ENCODE measurements at places on chromosomes 16 and 17. TPM values are rescaled to one million over a fixed set of nuclear protein-coding genes. Genes with fewer than 3 reads are reported as not detected.

- no peak for DNase-seq
Measured at GRCh38 chr16:50688867-50689266, 4.5 kb upstream of the NOD2 start.

DNA sequence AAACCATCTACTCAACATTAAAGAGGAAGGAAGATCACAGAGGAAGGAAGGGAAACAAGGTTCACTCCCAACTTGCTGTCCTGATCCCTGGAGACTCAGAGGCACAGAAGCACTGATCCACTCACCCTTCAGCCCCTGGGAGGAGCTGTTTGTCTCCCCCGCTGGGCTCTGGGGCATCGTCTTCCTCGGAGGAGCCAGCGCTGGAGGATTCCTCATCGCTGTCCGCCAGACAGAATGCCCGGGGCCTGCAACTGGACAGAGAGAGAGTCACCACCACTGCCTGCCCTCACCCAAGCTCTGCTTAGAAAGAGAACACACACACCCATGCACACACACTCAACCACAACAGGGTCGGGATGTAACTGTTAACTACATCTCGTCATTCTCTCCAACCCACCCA is 24.8 kb upstream of the ERN1 start:
- no peak for DNase-seq

- no peak for DNase-seq
Measured at GRCh38 chr17:30251931-30252330, 16.4 kb upstream of the SLC6A4 start.

PPY gene
- total RNA-seq, result not detected

- DNase-seq, result no peak
Measured at GRCh38 chr16:85256190-85256739, 144.0 kb upstream of the CIBAR2 start.

GRCh38 chr16:73154063-73154870 is 106.3 kb upstream of the ZFHX3 start:
- DNase-seq, result no peak

CBFA2T3 gene
- total RNA-seq, result 12.6 TPM

- DNase-seq, result no peak
Measured at GRCh38 chr17:61408151-61409041, 8.8 kb downstream of the TBX2 start.

STX8 gene
- total RNA-seq, result 86.9 TPM

- DNase-seq, result no peak
Measured at GRCh38 chr17:73900516-73900915, 256.3 kb upstream of the SDK2 start.

CEP112 gene
- 17.8 TPM for total RNA-seq

- DNase-seq, result no peak
Measured at GRCh38 chr16:79498928-79499327, 101.6 kb downstream of the MAF start.

TRIM47 gene
- total RNA-seq, result 21.0 TPM

- no peak for DNase-seq
Measured at GRCh38 chr16:64983963-64984362, 137.9 kb downstream of the CDH11 start.

DNA sequence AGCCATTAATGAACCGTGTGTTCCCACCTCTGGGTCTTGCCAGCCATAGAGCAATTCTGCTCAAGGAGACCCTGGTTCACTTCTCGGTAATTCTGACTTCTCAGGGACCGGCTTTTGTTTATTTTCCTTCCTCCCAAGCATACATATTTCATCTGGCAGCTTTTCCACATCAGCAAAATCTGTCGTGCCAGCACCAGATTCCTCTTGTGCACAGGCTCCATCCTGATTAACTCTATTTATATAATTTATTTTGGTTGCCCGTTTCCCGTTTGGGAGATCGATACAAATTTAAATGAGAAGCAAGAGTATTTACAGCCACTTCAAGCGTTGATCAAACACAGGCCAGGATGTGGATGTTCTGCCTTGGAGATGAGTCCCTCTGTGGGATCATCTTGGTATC is 161.9 kb upstream of the XYLT1 start:
- DNase-seq, result no peak

DNA sequence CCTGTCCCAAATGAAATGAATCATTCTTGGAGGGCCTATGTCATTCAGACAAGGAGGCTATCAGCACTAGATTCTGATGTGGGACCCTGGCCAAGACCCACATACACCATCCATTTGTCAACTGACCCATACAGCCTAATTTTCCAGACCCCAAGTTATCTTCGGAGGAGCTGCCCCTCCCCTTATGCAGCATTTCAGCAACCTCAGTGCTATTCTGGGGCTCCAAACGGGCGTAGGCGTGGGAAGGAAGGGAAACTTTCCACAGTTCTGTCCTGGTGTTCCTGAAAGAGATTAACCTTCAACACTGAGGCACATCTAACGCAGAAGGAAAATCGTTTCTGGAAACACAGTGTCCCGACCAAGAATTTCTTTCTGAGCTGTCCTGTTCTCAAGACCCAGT is 86.7 kb downstream of the MYH11 start:
- no peak for DNase-seq

IL21R gene
- 0.25 TPM for total RNA-seq

- peak; percentile 49 for DNase-seq
Measured at GRCh38 chr17:73156166-73156840, 8.5 kb upstream of the SSTR2 start.

GRCh38 chr16:19382887-19383816 is 34.5 kb upstream of the TMC5 start:
- no peak for DNase-seq

CMTM3 gene
- total RNA-seq, result 50.8 TPM

DNA sequence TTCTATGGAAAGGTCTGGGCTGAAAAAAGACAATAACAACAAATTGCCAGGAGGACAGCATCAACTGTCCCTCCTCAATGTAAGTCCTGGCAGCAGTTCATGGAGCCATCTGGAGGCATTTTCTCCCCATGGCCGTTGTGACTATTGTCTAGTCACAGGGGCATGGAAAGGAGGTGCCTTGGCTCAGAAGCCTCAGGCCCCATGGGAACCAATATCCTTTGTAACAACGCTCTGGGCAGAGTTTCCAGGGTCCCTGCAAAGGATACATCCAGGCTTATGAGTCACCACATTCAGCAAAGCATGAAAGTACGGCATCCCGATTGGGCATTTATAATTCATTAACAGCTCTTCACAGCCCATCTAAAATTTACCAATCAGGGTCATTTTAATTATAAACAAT is 85.2 kb downstream of the GLG1 start:
- no peak for DNase-seq

GRCh38 chr17:50188531-50188920 is 12.9 kb downstream of the COL1A1 start:
- no peak for DNase-seq

PRR15L gene
- total RNA-seq, result not detected

- DNase-seq, result no peak
Measured at GRCh38 chr16:79286646-79287423, 313.7 kb downstream of the MAF start.

DNA sequence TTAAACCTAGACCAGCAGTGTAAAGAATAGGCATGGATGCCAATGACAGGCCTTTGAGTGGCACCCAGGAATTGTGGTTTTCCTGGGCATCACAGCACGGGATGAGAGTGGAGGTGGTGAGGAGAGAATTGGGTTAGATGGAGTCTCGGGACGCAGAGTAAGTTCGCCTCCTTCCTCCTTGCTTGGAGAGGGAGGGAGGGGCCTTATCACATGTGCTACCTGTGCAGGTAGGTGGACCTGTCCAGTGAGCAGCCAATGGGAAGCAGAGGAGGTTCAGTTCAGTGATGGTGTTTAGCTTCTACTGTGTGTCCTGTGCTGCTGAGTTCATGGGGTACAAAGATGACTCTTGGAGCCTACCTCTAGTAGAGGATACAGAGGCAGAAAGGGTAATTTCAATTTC is 14.9 kb downstream of the YPEL2 start:
- DNase-seq, result no peak

CCL13 gene
- 1.4 TPM for total RNA-seq

GRCh38 chr16:2963723-2964474 is at the start of gene KREMEN2:
Gene KREMEN2, plus strand, starts transcription at chr16:2964275. Its CDS starts 246 bp downstream, at chr16:2964521.
- no peak for DNase-seq

- DNase-seq, result no peak
Measured at GRCh38 chr17:82188001-82188961, 24.4 kb downstream of the CCDC57 start.

ITGAD gene
- 0.36 TPM for total RNA-seq

GRCh38 chr16:88962478-88963152 is 14.4 kb downstream of the CBFA2T3 start:
- DNase-seq, result no peak

DNA sequence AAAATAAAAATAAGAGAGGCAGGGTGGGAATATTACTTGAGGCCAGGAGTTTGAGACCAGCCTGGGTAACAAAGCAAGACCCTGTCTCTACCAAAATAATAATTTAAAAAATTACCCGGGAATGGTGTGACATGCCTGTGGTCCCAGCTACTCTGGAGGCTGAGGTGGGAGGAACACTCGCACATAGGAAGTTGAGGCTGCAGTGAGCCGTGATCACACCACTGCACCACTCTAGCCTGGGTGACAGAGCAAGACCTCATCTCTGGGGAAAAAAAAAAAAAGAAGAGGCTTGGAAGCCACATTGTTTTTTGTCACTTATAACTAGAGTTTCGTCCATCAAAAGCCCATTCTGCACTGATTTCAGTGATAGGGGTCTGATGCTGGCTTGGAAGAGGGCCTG is 3.3 kb upstream of the TMEM235 start:
- no peak for DNase-seq

KCNH6 gene
- total RNA-seq, result not detected

- no peak for DNase-seq
Measured at GRCh38 chr17:19242323-19242722, 5.2 kb downstream of the EPN2 start.

DNA sequence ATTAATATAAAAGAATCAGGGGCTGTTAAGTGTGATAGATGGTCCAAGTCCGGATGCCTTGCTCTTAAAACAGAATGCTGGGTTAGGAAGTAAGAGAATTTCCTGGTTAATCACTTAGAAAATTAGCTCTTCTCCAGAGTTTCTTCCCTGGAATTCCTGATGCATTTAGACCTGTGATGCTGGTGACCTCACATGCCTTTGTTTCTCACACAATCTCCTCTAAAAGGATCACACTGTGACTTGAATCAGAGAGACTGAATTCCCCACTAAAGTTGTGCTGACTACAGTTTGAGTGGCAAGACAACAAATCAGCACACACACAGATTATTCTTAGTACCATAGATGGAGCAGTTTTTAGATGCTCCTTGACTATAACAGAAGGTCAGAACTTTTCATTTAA is 4.4 kb upstream of the RNF43 start:
- no peak for DNase-seq

DNA sequence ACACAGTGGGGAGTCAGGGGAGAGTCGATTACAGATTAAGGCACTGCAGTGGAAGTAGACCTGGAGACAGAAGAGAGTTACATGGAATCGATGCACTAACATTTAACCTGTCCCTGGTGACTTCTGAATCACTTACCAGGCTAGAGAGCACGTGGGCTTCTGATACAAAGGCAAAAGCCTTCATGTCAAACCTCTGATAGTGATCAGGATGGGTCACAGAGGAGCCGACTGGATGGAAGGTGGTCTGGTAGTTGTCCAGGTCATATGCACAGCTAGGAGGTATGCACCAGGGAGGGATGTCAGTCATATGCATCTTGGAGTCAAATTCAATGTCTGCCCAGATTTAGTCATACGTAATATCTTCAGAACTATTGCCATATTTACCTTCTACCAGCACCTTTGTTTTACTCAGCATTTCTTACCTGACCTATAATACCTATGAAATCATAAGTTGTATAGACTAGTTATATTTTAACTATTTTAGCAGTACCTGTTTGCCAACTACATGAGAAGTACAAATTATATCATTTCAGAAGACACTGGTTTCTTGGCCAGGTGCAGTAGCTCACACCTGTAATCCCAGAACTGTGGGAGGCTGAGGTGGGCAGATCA is 11.7 kb downstream of the ZP2 start:
- DNase-seq, result no peak

HSD17B1 gene
- 8.7 TPM for total RNA-seq

NFATC2IP gene
- total RNA-seq, result 26.4 TPM

DNA sequence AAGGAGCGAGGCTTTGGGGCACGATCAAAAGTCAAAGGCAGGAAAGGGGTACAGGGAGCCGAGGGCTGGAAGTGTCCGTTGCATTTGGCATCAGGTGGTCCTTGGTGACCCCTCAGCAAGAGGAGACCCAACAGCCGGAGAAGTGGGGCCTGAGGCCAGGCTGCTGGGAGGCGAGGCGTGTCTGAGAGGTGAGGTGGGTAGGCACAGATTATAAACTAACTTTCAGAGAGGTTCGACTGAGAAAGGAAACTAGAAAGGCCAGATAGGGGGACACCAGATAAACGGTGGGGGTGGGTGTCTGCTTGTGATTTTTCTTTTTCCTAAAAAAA is 3.6 kb downstream of the PECAM1 start:
- DNase-seq, result no peak

- DNase-seq, result no peak
Measured at GRCh38 chr17:30505868-30506417, 28.7 kb downstream of the GOSR1 start.

- DNase-seq, result no peak
Measured at GRCh38 chr17:37698132-37698910, 46.5 kb downstream of the HNF1B start.

- DNase-seq, result no peak
Measured at GRCh38 chr16:81478876-81479511, 34.4 kb downstream of the CMIP start.

ARHGDIG gene
- total RNA-seq, result 2.3 TPM

DNA sequence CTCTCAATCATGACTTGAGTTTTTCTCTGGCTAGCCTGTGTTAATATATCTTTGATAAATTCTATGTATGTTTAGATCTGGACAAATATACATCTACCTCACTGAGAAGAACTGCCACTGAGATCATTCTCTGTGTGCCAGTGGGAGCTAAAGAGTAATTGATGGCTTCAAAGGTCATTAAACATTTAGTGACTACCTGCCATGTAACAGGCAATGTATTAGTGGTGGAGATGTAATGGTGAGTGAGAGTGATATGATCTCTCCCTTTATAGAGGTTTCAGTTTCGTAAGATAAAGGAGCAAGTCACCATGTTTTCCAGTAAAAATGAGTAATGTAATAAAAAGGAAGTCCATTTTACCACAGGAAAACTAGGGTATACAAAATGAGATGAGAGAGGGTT is 235.8 kb upstream of the CDH8 start:
- DNase-seq, result no peak

DNA sequence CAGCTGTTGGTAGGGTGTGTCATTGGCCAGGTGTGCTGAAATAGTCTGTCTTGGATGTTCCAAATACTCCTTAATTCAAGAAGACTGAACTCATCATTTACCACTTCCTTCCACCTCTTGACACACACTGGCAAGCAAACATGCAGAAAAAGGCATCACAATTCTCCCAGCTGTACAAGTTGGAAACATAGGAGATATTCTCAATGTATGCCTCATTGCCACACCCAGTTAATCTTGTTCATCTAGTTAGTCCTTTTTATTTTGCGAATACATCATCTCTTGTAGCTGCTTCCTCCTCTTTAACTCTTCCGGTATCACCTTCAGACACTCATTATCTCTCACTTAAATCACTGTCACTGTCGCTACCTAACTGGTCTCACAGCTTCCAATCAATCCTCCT is 75.1 kb upstream of the GOT2 start:
- DNase-seq, result no peak

HOXB5 gene
- total RNA-seq, result 2.1 TPM

Data from omental fat pad (tissue), 4 donors.